T-helper 17 cell (primary cell): ENCODE measurements at places on chromosomes 16 and 17.

- no peak for DNase-seq
Measured at GRCh38 chr16:15046692-15047376, 9.0 kb downstream of the NTAN1 start.

DNA sequence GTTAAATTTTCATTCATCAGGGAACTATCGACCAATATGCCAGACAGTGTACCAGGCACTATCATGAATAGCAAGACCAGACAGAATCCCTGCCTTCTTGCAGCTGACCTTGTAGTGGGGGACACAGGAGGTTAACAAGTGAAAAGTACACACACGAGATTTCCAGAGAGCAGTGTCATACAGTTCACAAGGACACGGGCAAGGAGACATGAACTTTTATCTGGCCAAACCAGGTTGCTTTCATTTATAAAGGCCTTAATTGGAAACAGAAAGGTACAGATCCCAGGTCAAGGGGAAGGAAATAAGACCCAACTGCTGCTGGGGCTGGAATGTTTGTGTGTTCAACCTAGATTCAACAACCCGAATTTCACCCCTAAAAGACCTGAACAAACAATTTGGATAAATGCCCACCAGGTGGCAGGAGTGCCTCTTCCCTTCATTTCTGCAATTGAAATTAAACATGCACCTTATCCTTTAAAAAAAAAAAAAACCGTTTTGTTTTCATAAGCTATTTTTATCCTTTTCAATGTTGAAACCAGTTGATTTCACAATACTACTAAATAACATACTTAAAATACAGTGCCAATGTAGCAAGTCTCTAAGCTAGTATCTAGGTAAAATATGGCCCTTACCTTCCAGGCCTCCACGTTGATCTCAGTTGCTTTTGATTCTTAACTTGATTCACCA is 65.9 kb downstream of the EMP2 start:
- no peak for DNase-seq

- DNase-seq, result no peak
Measured at GRCh38 chr17:7440113-7440833, 961 bp downstream of the FGF11 start.

GRCh38 chr17:8892338-8892690 is 24.8 kb upstream of the PIK3R6 start:
- no peak for DNase-seq

DNA sequence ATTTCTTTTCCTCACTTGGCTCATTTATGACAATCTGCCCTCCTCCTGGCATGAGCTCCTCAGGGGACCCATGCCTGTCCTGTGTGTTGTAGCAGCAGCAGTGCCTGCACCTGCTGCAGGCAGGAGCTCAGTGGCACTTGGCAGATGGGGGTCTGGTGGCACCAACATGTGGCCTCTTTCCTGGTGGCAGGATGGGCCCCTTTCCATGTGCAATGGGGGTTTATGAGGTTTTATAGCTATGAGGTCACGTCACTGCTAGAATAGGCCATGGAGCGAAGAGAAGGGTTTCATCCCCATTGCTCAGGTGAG is 7.0 kb downstream of the ADCY7 start:
- DNase-seq, result no peak

- no peak for DNase-seq
Measured at GRCh38 chr17:78131172-78132083, 857 bp downstream of the TMC8 start.

DNA sequence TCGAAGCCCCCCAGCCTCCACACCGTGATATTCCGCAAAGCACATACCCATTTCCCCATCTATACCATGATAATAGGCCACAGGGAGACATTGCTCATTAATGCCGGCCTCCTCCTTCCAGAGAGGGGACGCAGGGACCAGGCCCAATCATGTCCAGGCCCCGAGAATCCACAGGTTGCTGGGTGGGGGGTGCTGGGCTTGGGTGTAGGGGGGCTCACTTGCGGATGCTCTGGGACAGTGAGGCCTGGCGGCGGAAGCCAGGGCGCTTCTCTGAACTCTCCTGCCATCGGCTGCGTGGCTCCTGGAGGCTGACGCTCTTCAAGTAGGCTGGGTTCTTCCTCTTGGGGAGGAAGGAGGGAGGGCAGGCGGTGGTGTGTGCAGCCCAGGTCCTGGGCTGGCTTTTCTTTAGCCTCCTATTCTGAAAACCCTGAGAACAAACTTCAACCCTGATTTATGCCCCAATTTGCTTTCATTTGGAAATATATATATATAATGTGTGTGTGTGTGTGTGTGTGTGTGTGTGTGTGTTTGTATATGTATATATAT is 12.2 kb downstream of the AANAT start:
- DNase-seq, result no peak
